ENCODE measurements at places on chromosomes 2 and 18.

DNA sequence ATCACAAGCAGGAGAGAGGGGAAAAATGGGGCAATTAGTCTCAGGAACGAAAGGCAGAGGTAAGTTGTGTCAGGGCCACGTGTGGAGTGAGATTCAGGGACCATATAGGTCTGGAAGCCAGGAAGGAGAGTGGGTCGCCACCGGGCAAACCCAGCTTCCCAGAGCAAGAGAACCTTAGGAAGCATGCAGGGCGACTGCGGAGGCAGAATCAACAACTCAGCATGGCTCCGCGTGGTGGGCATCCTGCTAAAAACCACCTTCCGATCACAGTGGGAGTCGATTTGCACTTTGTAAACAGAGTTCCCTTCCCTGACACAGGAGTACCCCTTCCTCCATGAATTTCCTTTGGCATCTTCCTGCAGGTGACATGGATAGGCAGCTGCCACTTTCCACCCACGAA lies 114.6 kb downstream of the TTC32 start:
- DNase-seq: no peak

DNA sequence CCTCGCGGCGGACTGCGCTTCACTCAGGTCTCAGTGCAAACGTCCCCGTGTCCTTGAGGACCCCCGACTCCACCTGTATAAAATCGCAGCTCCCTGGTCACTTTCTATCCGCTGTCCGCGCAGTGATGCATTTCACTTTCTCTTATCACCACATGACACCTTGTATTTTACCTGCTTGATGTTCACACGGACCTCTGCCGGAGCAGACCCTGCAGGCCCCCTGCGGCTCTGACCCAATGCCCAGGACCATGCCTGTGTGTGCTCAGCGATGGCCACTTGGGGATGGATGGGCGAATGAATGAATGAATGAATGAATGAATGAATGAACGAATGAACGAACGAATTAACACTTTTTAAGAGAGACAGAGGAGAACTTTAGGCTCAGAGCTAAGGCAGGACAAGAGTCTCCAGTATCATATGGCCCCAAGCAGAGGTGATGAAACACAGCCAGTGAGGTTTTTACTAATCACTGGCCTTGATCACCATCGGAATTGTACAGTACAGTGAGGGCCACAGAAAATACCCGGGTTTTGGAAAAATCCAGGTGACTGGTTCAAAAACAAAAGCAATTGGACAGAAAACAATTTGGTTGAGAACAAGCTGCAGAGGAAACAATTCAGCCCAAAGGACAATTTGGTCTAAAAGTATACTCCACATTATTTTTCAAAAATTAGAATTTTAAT lies 12.3 kb downstream of the ASPRV1 start:
- peak; percentile 34 for DNase-seq

DNA sequence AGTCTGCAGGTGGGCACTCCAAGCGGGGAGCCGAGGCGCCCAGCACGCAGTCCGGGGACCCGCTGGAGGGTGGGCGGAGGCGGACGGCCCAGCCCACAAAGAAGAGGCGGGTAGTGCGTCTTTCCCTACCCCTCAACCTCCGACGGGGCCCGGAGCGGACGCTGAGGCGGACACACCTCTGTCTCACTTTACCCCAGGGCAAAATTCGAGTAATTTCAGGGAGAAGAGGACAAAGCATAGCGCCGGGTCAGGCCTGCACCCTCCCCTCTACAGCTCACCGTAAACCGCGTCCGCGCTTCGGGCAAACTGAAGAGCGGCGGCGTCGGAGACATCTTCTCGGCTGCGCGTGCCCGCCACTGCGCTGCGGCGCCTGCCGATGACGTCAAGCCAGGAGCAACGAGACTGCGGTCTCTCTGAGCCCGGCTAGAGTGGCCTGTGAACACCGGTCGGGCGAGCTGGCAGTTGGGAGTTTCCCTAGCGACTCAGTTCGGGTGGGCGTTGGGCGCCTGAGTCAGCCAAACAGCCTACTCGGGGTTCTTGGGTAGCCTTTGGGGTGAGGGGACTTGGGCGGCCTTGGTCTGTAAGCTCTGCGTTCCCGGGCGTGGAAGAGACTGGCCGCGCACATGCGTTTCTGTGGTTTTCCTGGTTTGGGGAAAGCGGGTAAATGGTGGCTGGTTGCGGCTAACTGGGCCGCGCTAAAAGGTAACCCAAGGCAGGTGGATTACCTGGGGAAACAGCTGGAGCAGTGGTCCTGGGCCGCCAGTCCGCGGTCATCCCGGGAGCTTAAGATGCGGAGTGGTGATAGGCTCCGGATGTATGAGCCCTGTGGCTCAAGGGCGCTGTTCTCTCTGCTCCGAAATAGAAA lies at the start of gene THOC1:
Gene THOC1, minus strand, starts transcription at position 360 of the 865 bp plus-strand sequence. Its CDS starts 28 bp downstream, at position 332.
- peak; percentile 97 for DNase-seq

DNA sequence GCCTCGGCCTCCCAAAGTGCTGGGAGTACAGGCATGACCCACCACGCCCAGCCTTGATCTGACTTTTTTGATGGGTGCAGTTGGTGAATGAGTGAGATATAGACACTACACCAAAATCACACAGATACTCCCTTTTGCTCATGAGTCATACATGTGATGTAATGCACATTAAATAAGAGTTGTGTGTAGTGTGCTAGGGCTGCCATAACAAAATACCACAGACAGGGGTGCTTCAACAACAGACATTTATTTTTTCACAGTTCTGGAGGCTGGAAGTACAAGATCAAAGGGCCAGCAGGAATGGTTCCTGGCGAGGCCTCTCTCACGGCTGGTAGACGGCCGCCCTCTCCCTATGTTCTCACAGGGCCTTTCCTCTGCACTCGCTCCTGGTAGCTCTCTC lies 46.6 kb downstream of the GBX2 start:
- no peak for DNase-seq

DNA sequence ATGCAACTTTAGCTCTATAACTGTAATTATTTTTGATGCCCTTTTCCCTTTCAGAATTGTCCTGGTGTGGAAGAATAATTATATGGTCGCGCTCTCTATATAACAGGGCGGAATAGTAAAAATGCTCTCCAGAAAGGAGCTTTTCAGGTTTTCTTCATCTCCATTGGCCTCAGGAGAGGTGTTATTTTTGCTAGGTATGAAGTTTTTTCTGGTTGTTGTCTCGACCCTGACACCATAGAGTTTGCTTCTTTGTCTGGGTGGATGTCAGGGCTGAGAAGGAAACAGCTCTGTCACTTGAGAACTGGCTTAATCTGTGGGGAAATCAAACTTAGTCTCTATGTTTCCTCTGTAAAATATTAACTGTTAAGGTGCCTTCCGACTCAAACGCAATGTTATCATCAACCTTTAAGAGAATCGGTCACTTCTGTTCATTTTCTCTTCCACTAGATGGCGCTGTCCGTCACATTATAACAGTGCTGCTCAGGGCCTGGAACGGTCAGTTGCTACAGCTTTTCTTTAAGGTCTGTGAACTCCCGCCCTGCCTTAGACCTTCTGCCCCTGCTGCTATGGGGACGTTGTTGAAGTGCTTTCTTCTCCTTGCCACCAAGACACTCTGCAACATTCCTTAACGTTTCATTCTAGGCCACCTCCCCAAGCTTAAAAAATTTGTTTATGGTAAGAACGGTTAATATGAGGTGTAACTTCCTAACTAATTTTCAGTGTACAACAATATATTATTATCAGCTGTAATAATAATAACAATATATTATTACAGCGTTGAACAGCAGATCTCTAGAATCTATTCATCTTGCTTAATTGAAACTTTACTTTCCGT lies 23.8 kb upstream of the SERPINB12 start:
- peak; percentile 70 for DNase-seq

GRCh38 chr2:29475499-29475898 lies 360.3 kb downstream of the CLIP4 start:
- no peak for DNase-seq

DNA sequence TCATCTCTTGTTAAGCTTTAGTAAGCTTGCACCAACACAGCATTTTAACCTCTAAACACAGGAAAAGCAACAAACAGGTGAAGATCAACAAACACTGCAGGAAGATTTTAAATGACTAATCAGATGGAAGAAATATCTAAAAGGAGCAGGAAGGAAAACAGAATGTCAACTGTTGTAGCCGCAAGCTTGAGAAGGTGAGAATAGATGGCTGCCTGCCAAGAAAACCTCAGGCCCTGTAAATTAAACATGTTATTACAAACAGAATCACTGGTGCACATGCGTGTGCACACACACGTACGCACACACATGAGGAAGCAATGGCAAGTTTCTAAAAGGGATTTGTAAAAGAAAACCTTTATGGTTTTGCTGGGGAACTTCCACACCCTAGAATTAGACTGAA lies 257.8 kb upstream of the GALNT5 start:
- DNase-seq: no peak

DNA sequence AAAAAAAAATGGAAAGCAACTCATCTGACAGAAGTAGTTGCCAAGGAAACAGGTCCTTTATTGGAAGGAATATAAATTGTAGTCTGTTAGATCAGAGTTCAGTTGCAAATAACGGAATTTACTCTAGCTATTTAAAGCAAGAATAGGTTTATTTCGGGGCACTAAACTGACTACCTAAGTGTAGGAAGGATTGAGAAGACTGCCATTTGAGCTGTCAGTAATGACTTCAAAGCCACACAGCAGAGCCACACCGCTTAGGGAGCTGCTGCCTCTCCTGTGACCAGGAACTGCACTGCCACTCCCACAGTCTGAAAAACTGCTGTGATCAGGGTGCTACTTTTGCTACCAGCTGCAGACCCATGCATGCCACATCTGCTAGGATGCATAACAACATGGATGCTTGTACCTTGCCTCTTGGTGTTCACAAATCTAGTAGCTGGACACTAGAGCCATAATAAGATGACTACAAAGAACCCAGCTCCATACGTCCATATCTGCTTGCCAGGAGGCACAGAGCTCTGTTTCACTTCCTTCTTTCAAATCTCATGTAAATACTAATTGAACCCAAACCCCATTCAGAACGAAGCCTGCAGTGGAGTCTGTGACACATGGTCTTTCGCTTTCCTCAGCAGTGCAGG lies 2.2 kb downstream of the DSG2 start:
- DNase-seq: no peak

DNA sequence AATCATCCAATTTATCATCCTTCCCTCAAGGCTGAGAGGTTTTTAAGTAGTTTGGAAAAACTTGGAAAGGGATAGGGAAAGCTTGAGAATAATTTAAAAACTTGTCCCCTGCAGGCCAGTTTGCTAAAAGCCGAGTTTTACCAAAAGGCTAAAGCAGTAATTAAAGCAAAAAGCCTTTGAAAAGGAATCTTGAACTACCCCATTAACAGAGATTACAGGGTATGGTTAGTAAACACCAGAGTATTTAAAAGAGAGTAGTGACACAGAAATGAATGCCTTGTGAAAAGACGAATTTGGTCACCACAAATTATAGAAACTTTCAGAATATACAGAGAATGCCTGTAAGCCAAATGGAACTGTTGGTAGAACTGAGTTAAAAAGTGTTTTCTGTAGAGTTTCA lies 85.0 kb downstream of the FMNL2 start:
- no peak for DNase-seq

DNA sequence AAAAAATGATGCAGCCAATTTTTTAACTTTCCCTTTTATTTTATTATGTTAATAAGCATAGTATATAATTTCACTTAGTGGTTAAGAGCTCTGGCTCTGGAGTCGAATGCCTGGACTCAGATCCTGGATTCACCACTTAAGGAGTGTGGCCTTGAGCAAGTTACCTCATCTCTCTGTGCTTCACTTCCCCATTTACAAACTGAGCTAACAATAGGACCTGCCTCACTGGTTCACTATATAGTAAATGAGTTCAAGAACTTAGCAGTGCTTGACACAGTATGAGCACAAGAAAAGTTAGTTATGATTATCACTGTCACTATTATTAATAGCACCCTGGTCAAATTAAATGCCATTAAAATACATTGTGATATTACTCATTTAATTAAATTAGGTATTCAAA lies 30.6 kb downstream of the SCN3A start:
- DNase-seq: no peak

- DNase-seq: no peak
Measured at GRCh38 chr2:176960736-176961520, 251.7 kb upstream of the HNRNPA3 start.

GRCh38 chr2:149627111-149627801 lies 39.7 kb upstream of the MMADHC start:
- no peak for DNase-seq

Data from activated CD8-positive, alpha-beta memory T cell treated with anti-CD3 and anti-CD28 coated beads, Interleukin-2, amount 10 ng/mL, durations not matched to agents 7 days and 5 days (primary cell).